Activated naive CD4-positive, alpha-beta T cell treated with anti-CD3 and anti-CD28 coated beads for 36 hours (primary cell): ENCODE measurements at places on chromosomes 12 and 14. TPM values are rescaled to one million over a fixed set of nuclear protein-coding genes. Genes with fewer than 3 reads are reported as not detected.

The NID2 gene
- total RNA-seq = not detected

The SIX6 gene
- total RNA-seq = not detected

DNA sequence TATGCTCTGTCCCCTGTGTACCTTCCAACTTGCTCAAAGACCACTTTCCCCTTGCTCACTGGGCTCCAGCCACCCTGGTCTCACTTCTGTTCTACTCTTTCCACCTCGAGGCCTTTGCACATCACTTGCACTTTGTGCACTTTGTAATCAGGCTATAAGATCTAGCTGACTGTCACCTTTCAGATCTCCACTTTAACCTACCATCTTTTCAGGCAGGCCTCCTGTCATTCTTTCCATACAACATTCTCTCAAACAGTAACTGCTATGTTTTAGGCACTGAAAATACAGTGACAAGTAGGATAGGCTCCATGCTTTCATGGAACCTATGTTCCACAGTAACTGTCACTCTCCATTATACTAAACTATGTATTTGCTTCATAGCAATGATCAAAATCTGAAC lies 14.0 kb downstream of the CPM start:
- DNase-seq = no peak

The EXOC3L4 gene
- total RNA-seq = not detected

DNA sequence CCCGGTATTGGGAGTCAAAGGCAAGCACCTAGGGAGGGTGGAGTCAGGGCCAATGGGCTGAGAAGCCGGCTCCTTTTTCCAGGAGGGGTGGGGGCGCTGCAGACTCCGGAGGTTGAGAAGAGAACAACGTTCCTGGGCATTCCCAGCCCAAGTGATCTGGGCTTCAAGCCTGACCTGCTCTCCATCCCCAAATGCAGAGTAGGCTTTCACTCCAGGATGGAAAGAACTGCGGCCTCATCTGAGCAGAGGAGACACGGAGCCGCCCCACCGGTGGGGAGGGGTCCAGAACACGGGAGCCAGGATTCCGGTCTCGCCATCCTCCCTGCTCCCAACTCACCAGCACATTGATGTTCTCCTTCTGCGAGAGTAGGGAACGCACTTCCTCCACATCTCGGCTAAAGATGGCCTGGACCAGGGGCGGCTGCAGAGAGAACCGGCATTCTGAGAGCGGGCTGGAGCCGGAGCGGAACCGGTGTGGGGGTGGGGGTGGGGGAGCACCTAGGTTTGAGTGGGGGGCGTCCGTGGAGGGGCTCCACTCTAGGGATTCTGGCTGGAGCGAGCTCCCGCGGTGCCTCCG lies 605 bp downstream of the ANKRD52 start:
- DNase-seq = peak; percentile 11

DNA sequence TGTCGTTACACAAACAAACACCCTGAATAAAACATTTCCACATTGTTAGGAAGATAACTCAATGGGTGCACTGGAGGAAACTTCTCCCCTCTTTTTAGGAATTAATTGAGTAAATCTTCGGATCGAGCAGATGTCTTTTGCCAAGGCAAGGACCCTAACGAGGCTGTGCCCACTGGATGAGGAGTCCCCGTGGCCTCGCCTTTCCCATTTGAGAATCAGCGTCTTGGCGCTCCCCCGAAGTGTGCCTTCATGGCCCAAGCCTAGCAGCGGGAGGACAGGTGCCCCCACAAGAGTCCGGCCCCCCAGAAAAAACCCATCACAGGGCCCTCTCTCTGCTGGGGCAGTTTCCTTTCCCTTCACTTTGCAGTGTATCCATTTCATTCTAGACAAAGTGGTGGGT lies 246.6 kb downstream of the BCL11B start:
- no peak for DNase-seq

The ENDOU gene
- total RNA-seq = not detected
